ENCODE measurements at places on chromosomes 12 and 14.

- no peaks in the 10 kb centered on the region for H3K27me3 ChIP-seq
- no peak for DNase-seq
- H3K4me3 ChIP-seq = no peak overlapping the region
- H3K36me3 ChIP-seq = no peaks in the 10 kb centered on the region
Observed at GRCh38 chr12:90331821-90332220, 623.2 kb downstream of the CCER1 start.

- no peak overlapping the region for H3K4me3 ChIP-seq
- peaks cover 70% of the 10 kb centered on the region for H3K36me3 ChIP-seq
- DNase-seq = no peak
- no peak overlapping the region for H3K27ac ChIP-seq
Observed at GRCh38 chr14:103003351-103003615, 54.1 kb downstream of the CDC42BPB start.

- no peak overlapping the region for H3K27ac ChIP-seq
- no peaks in the 10 kb centered on the region for H3K4me1 ChIP-seq
- H3K4me3 ChIP-seq = no peak overlapping the region
- no peaks in the 10 kb centered on the region for H3K36me3 ChIP-seq
- DNase-seq = no peak
Observed at GRCh38 chr14:22174412-22175277, 414.4 kb downstream of the DAD1 start.

GRCh38 chr12:54032086-54032619, 697 bp upstream of the HOXC5 start:
- H3K27me3 ChIP-seq = peaks cover 84% of the 10 kb centered on the region
- H3K27ac ChIP-seq = no peak overlapping the region
- H3K36me3 ChIP-seq = no peaks in the 10 kb centered on the region
- no peak for DNase-seq
- H3K4me1 ChIP-seq = no peaks in the 10 kb centered on the region

DNA sequence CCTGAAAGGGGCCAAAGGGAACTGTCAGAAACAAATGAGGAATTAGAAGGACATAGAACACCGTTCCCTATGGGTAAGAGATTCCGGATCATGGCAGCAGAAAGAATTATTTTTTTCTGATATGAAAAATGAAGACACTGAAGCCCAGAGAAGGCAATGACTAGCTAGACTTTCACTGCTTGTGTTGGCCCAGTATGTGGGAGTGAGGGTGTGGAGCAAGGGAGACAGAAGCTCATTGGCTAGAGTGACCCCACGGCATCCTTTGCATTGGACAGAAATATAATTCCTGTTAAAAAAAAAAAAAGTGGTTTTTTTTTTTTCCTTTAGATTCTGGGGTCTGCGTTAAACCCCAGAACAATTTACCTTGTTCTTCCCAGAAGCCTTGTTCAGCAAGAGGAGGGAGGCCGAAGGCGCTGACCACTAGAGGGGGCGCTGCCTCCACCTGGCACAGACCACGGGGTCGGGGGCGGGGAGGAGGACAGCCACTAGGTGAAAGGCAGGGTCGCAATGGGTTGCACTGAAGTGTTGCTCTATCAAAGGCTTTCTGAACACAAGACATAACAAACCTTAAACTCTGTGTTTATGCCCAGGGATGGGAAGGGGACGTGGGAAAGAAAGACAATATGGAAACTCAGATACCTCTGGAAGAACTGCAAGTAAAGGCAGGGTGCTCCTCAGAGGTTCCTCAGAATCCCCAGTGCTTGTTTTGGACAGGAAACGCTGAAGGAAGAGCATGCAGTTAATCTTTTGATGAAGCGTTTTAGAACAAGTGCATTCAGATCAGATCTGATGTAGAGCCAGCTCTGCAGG, 156.8 kb downstream of the KCNA5 start:
- no peak overlapping the region for H3K4me3 ChIP-seq
- H3K4me1 ChIP-seq = no peaks in the 10 kb centered on the region
- H3K27me3 ChIP-seq = peaks cover 4% of the 10 kb centered on the region
- H3K36me3 ChIP-seq = no peaks in the 10 kb centered on the region
- no peak for DNase-seq
- H3K27ac ChIP-seq = no peak overlapping the region

GRCh38 chr14:68464711-68465110, 328.2 kb downstream of the ZFP36L1 start:
- no peak overlapping the region for H3K4me3 ChIP-seq
- H3K4me1 ChIP-seq = peaks cover 75% of the 10 kb centered on the region
- H3K27me3 ChIP-seq = no peaks in the 10 kb centered on the region
- H3K36me3 ChIP-seq = no peaks in the 10 kb centered on the region

- no peak for DNase-seq
- H3K4me1 ChIP-seq = peaks cover 81% of the 10 kb centered on the region
- peak overlapping the region; percentile 99 for H3K27ac ChIP-seq
Observed at GRCh38 chr14:68140806-68141205, 321.2 kb downstream of the RAD51B start.

- no peaks in the 10 kb centered on the region for H3K4me1 ChIP-seq
- H3K36me3 ChIP-seq = no peaks in the 10 kb centered on the region
- DNase-seq = no peak
- H3K27ac ChIP-seq = no peak overlapping the region
- no peak overlapping the region for H3K4me3 ChIP-seq
- H3K27me3 ChIP-seq = no peaks in the 10 kb centered on the region
Observed at GRCh38 chr12:31822761-31823160, 93.9 kb upstream of the AMN1 start.

DNA sequence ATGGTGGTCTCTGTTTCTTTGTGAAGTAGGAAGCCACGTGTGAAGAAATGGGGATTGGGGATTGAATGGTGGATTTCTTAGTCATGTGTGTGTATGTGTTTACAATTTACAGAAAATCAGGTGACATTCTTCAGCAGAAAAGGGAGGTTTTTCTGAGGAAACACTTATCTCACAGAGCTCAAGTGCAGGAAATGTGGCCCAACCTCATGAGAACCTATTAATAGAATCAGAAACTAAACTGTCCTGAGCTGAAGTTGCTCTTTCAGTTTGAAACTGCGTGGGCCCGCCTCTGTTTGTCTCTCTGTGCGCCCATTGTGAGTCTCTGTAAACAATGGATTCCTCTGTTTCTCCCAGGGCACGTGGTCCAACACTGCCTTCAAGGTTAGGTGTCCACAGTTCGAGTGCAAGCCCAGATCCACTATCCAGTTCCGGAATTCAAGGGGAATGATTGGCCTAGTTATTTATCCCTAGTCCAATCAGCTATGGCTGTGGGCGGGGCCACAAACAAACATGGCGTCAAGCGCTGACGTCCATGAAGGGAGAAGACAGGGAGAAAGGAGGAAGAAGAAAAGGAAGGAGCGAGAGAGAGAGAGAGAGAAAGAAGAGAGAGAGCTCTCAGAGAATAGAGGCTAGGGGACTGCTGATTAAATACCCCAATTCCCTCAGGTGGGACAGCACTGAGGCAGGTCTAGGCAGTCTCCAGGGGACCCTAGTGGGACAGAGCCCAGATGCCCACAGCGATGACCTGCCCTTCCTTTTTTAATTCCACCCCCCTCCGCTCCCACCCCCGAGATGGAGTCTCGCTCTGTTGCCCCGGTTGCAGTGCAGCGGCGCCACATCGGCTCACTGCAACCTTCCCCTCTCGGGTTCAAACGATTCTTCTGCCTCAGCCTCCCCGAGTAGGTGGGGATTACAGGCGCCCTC, 31.4 kb upstream of the C12orf76 start:
- DNase-seq = no peak
- H3K4me1 ChIP-seq = no peaks in the 10 kb centered on the region
- no peaks in the 10 kb centered on the region for H3K27me3 ChIP-seq
- no peak overlapping the region for H3K27ac ChIP-seq

DNA sequence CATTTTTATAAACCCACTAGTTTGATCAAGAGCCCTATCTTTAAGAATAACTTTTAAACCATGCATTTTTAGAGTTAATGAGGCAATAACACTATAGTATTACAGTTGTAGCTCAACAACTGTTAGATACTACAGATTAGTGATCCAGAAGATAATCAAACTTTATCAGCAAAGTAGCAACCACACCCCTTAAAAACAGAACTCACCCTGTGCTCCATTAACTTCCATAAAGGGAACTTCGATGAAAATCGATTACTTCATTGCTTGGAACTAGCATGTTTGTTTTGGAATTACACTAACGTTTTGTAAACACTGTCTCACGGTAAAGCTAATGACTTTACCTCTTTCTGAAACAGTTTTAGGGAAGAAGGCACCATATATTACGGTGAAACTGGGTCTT, 1.4 kb downstream of the SGPP1 start:
- no peak for DNase-seq
- H3K4me1 ChIP-seq = peaks cover 12% of the 10 kb centered on the region
- peak overlapping the region; percentile 98 for H3K4me3 ChIP-seq
- no peaks in the 10 kb centered on the region for H3K27me3 ChIP-seq

GRCh38 chr14:105392131-105393090, 5.9 kb upstream of the TEX22 start:
- no peak overlapping the region for H3K4me3 ChIP-seq
- no peaks in the 10 kb centered on the region for H3K27me3 ChIP-seq
- no peak overlapping the region for H3K27ac ChIP-seq
- H3K4me1 ChIP-seq = no peaks in the 10 kb centered on the region
- H3K36me3 ChIP-seq = no peaks in the 10 kb centered on the region

DNA sequence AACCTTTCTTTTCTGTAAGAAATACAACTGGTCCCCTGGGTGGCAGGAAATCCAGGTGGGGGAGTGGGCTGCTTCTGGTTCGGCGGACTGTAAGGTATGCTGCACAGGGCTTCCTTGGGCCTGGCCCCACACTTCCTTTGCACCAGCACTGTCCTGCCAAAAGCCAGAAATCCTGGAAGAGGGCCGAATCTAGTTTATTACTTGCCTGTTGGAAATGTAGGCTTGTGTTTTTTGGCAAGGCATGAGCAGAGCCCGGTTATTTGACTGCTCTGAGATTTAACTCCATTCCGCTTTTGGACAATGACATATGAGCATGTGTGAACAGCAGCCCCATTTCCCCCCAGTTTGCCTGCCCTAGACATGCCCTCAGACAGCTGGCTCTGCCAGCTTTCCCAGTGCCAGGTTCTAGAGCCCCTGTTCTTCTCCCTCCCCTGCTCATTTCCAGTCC, 86.6 kb downstream of the BORCS5 start:
- no peak for DNase-seq
- H3K27me3 ChIP-seq = no peaks in the 10 kb centered on the region

DNA sequence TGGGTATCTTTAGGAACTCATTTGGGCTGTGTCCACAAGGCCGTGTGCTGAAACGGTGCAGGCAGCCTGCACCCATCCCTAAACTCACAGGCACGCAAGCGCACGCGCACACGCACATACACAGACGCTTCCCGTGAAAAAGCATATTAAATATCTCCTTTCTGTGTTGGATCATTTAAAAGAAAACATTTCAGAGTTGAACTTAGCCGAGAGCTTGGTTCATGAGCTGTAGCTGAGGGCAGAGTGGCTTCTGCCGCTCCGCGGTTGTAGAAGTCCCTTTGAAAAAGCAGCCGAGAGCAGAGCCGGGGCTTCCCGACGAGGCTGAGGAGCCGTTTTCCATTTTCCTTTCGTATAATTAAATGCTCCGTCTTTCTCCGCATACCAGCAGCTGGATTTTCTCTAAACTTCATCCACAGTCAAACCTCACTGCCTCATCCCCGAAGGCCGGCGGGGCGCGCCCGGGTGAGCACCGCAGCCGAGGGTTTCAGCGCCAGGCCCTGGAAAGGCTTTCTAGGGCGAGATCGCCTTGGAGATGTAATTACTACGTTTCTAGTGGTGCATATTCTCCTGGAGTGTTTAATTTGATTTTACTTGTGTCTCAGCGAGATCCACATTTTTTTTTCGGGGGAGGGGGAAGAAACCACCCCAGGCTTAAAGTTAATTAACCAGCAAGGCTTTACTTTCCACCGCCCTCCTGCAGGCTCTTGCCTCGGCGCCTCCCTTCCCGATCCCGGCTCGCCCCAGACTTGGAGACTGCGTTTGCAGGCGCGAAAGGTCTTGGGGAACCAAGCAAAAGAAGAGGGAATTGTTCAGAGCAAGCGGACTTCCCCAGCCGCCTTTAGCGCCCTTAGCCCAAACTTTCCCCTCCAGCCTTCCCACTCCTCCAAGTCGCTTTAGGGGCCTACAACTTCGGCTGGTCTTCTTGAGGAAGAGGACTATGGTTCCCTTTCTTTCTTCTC, 3.0 kb upstream of the HOXC13 start:
- no peak overlapping the region for H3K4me3 ChIP-seq
- H3K4me1 ChIP-seq = no peaks in the 10 kb centered on the region
- H3K27me3 ChIP-seq = peaks cover 91% of the 10 kb centered on the region
- no peak overlapping the region for H3K27ac ChIP-seq

GRCh38 chr12:124625867-124626675, 58.7 kb upstream of the NCOR2 start:
- no peaks in the 10 kb centered on the region for H3K27me3 ChIP-seq
- H3K27ac ChIP-seq = peak overlapping the region; percentile 53
- no peak overlapping the region for H3K4me3 ChIP-seq
- peaks cover 26% of the 10 kb centered on the region for H3K4me1 ChIP-seq

DNA sequence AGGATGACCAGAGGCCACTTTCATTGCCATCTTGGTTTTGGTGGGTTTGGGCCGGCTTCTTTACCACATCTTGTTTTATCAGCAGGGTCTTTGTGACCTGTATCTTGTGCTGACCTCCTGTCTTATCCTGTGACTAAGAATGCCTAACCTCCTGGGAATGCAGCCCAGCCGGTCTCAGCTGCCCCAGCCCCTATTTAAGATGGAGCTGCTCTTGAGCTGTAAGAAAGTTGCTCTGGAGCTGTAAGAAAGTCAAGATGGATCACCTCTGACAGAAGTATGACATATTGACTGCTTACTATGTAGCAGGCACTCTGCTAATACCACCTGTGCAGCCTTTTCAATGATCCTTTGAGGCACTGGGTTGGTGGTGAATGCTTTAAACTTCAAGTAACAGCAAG, 52.1 kb downstream of the RIN3 start:
- H3K4me1 ChIP-seq = peaks cover 14% of the 10 kb centered on the region
- no peaks in the 10 kb centered on the region for H3K27me3 ChIP-seq
- peak overlapping the region; percentile 25 for H3K27ac ChIP-seq
- DNase-seq = no peak

GRCh38 chr14:77601846-77602619, 14.4 kb downstream of the SPTLC2 start:
- H3K27ac ChIP-seq = peak overlapping the region; percentile 45
- H3K36me3 ChIP-seq = peaks cover 7% of the 10 kb centered on the region
- H3K4me1 ChIP-seq = peaks cover 51% of the 10 kb centered on the region

All from RWPE2 (cell line).